ENCODE measurements at places on chromosomes 3 and 15.

GRCh38 chr3:176683382-176683781 is 513.9 kb downstream of the TBL1XR1 start:
- no peak for DNase-seq

DNA sequence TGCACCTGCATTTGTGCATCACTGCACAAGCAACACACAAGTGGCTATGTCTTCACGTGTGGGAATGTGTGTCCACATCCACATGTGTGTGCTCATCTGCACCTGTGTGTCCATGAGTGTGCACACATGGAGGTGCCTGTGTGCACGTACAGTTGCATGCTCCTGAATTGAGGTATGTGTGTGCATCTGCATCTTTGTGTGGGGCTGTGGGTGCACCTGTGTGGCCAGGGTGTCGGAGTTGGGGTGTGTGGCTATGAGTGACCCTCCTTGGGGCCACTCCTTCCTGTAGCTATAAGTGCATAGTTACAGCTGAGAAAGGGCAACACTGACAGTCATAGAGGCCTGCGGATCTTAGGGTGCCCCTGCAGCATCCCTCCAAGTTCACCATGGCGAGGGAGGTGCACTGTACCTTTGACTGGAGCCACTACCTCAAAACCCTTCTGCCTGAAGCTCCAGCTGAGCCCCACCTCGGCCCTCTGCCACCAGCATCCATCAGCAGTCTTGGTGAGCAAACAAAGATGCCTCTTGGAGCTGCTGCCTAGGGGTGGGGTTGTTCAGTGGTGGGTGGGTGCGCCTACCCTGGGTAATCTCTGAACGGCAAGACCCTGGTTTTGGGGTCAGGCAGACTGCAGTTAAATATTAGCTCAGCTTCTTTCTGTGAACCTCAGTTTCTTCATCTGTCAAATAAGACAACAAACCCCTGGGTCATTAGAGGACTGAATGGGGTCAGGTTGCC is 5.2 kb upstream of the HHATL start:
- no peak for DNase-seq

DNA sequence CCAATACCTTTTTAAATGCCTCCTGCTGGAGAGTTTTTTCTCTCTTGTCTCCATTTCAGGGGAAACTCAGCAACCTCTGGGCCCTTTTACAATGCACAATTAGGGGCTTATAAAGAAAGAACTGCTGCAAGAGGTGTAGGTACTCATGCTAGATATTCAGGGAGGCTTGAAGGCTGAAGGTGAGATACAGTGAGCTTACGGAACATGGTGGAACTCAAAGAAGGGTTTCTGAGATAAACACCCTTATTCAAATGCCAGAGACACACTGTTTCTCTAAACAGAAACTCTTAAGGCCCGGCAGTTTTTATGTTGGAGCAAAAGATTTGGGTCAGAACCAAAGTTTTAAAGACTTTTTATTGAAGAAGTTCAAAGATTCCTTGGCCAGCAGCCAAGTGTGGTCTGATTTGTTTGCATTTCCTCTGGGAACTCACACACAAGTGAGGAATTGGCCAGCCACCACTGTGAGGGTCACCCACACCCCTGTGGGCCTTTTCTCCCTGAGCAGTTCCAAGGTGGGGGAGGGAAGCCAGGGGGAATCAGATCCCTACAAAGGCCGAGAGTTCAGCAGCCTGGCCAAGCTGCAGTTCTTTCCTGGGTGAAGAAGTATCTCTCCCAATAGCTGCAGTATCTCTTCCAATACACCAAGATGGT is 47.8 kb downstream of the TNFAIP8L3 start:
- no peak for DNase-seq

DNA sequence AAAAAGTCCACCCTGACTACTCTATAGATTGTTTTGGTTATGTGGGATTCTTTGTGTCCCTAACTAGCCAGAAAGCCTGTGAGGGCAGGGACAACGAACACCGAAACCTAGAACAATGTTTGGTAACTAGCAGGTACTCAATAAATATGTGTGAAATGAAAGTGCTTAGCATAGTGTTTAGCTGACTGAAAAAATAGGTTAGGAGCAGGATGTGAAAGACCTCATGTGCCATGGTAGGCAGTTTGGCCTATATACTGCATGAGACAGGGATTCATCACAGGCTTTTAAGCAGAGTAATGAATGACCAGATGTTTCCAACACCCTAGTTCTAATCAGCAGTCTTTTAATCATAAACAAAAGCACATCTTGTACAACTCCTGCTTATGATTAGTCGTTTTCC is 64.2 kb downstream of the MYO5A start:
- DNase-seq, result no peak

DNA sequence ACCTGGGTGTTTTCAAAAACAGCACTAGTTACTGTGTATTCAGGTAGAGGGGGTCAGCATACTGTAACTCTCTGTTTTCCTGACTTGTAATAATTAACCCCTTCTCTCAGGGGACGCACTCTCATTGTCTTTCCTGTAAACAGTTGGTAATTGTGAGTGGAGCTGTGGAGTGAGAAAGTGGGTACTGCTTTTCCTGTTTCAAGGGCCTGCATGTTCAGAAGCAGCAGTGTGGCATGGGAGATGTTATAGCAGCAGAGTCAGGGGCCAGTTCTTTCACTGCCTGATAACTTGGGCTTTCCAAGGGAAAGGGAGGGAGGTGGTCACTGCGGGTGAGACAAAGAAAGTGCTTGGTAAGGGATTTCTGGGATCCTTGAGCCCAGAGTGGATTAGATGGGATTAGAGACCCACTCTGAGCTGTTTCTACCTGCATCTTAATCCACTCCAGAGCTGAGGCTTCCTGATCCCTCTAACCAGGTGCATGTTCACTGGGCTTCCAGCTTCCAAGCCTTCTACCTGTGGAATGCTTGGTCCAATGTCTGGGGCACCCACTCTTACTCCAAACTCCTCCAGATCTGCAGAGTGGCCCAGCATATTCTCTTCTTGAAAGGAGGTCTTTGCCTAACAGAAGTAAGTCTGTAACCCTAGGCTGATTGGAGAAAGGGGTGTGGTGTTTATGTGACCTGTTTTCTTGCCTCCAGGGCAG is 105.2 kb downstream of the RPLP1 start:
- DNase-seq, result no peak

GRCh38 chr3:115804200-115804599 is 180.9 kb downstream of the GAP43 start:
- DNase-seq, result no peak

GRCh38 chr15:41944313-41944940 is 27.9 kb downstream of the EHD4 start:
- no peak for DNase-seq
